Mesothelial cell of epicardium (in vitro differentiated cells): ENCODE measurements at places on chromosomes 4 and X. TPM values are rescaled to one million over a fixed set of nuclear protein-coding genes. Genes with fewer than 3 reads are reported as not detected.
A peak's percentile ranks its signal among the peaks of the same experiment; 100 is the strongest.

Gene ENAM
- not detected in 3 replicates for total RNA-seq

Gene CRLF2
- not detected in 3 replicates for total RNA-seq

Gene HUWE1
- 257 to 277 TPM (median 261 TPM) in 3 replicates for total RNA-seq

Gene BEX5
- total RNA-seq: 0.36 TPM in 1 of 3 replicates, not detected in the others

Gene MTCP1
- total RNA-seq: 10.4 to 13.0 TPM (median 13.0 TPM) in 3 replicates

GRCh38 chr4:184021389-184021788 is 116.3 kb downstream of the STOX2 start:
- H3K27ac ChIP-seq: no peak overlapping the region
- DNase-seq: no peak
- H3K27me3 ChIP-seq: no peaks in the 10 kb centered on the region
- peaks cover 69% of the 10 kb centered on the region for H3K4me1 ChIP-seq
- H3K36me3 ChIP-seq: peaks cover 41% of the 10 kb centered on the region
- H3K4me3 ChIP-seq: no peak overlapping the region

DNA sequence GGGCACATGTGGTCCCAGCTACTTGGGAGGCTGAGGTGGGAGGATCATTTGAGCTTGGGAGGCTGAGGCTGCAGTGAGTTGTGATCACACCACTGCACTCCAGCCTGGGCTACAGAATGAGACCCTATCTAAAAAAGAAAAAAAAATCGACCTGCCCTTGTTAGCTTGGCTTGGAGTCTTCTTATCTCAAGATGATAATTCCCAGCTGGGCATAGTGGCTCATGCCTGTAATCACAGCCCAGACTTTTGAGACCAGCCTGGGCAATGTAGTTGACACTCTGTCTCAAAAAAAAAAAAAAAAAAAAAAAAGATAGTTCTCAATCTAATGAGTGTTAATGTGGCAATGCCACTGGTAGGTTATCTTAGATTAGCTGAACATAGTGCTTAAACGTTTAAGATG is 41.0 kb downstream of the QRFPR start:
- no peak overlapping the region for H3K27ac ChIP-seq
- no peaks in the 10 kb centered on the region for H3K27me3 ChIP-seq
- H3K4me3 ChIP-seq: no peak overlapping the region

- no peak for DNase-seq
- H3K27me3 ChIP-seq: peaks cover 6% of the 10 kb centered on the region
- no peaks in the 10 kb centered on the region for H3K4me1 ChIP-seq
- H3K4me3 ChIP-seq: no peak overlapping the region
- H3K36me3 ChIP-seq: no peaks in the 10 kb centered on the region
Measured at GRCh38 chr4:154999950-155000578, 208.4 kb upstream of the NPY2R start.

DNA sequence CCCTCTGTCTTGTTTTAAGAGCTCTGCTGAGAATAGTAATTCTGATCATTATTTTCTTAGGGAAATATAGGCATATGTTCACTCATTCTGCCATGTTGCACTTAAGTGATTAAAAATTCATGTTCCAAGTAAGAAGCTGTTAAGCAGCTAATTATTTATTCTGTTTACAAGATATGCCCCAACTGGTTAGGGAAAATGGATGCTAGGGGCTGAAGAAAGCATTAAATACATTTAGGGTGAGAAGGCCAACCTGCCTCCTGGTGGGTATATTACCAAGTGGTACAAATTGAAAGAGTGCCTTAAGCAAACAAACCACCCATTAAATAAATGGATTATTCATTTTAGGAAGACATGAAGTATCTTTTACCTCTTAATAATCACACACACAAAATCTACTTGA is 392.6 kb upstream of the EPHA5 start:
- H3K4me1 ChIP-seq: no peaks in the 10 kb centered on the region
- no peak for DNase-seq
- no peaks in the 10 kb centered on the region for H3K36me3 ChIP-seq
- no peak overlapping the region for H3K27ac ChIP-seq
- H3K4me3 ChIP-seq: no peak overlapping the region

DNA sequence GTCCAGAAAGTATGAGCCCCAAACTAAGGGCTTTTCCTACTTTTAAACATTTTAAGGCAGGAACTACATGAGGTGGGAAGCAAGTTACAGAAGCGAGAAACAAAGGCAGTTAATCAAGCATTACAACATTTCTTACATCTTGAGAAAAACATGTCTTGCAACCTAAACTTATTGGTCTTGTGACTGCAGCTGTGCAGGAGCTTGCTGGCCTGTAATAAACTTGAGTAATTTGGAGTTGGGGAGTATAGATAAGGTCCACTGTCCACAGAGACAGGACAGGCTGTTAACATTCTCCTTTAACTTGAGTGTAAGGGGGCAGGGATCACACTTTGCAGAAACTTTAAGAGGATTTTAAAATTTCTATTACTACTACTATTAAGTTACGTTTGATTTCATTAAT is 2.7 kb upstream of the UGT8 start:
- peaks cover 69% of the 10 kb centered on the region for H3K27me3 ChIP-seq
- no peak for DNase-seq
- H3K36me3 ChIP-seq: no peaks in the 10 kb centered on the region
- H3K27ac ChIP-seq: no peak overlapping the region
- H3K4me3 ChIP-seq: no peak overlapping the region
- H3K4me1 ChIP-seq: peaks cover 16% of the 10 kb centered on the region

DNA sequence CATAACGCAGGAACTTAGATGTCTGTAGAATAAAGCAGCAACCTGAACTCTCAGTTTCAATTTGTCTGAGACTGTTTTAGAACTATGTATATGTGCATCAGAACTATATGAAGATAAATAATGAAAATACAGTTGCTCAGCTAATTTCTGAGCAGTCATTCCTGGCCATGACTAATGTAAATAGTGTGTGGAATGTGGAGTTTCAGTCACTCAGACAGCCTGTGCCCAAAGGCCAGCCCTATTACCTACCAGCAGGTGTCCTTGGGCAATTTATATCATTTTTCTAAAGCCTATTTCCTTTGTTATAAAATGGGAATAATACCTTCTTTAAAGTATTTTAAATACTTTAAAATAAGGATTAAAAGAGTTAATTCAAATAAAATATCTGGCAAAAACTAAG is 56.0 kb upstream of the RELL1 start:
- no peaks in the 10 kb centered on the region for H3K36me3 ChIP-seq
- H3K4me3 ChIP-seq: no peak overlapping the region
- peaks cover 8% of the 10 kb centered on the region for H3K27me3 ChIP-seq
- no peak for DNase-seq
- peaks cover 8% of the 10 kb centered on the region for H3K4me1 ChIP-seq
- no peak overlapping the region for H3K27ac ChIP-seq

DNA sequence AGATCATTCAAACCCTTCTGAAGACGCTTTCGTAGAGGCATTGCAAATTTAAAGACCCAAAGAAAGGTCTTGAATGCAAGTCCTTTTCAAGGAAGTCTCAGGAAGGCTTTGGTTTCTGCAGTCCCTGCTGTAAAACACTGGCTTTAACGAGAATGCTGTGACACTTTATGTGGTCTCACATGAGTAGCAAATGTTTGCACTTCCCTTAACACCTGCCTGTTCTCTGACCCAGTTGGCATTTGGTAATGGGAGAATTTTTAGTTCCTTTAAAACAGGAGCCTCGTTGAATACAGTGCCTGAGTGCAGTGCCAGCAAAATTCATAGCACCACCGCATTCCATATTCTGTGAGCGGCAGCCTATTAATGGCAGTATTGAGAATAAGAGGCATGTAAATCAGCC is 330.5 kb upstream of the PRKX start:
- no peaks in the 10 kb centered on the region for H3K4me1 ChIP-seq
- no peak overlapping the region for H3K4me3 ChIP-seq
- no peak overlapping the region for H3K27ac ChIP-seq

- peaks cover 4% of the 10 kb centered on the region for H3K4me1 ChIP-seq
- H3K27me3 ChIP-seq: no peaks in the 10 kb centered on the region
- H3K4me3 ChIP-seq: no peak overlapping the region
- DNase-seq: no peak
- no peak overlapping the region for H3K27ac ChIP-seq
Measured at GRCh38 chrX:132745593-132745992, 212.8 kb downstream of the HS6ST2 start.

- no peaks in the 10 kb centered on the region for H3K36me3 ChIP-seq
- DNase-seq: no peak
- H3K27ac ChIP-seq: peak overlapping the region; percentile 98
- H3K4me3 ChIP-seq: peak overlapping the region; percentile 91
Measured at GRCh38 chr4:76211769-76212708, 1.6 kb downstream of the SCARB2 start.

DNA sequence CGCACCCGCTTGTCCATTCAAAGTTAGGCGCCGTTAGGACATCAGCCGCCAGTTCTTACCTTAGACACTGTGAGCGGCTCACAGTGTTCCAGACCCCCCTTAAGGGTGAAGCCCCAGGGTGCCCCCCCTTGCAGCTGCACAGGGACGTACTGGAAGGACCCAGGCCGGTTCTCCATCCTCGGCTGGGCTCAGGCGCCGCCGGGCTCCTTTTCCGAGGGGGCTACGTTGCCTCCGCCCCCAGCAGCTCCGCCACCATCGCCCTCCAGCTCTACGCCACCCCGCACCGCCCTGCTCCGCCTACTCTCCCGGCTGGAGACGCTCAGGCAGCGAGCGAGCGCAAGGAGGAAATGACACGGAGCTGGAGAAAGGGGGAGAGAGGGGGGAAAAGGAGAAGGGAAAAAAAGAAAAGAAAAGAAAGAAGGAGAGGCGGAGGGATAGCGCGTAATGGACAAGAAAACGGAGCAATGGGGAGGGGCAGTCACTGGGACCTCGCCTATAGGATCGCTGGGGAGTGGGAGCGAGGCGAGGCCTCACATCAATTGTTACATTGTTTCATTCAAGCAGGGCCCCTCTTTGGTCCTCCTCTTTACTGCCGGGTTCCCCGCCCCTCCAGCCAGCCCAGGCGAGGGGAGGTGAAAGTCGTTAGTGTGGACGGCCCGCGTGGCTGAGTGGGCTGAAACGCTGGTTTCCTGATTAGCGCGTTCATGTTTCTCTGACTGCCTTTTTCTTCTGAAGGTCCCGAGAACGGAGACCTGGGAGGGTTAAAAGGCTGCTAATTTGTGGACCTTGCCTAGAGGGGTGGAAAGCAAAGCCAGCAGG is at the start of gene SHROOM4:
TSS of gene SHROOM4 (minus strand) at position 352 of the 819 bp plus-strand sequence. CDS start at position 176, 176 bp downstream.
- H3K27me3 ChIP-seq: no peaks in the 10 kb centered on the region
- H3K27ac ChIP-seq: peak within 1 kb of the TSS; percentile 94
- peak within 1 kb of the TSS; percentile 83 for H3K4me3 ChIP-seq

GRCh38 chrX:71017396-71017939 is 50.7 kb downstream of the SNX12 start:
- H3K27me3 ChIP-seq: no peaks in the 10 kb centered on the region
- no peak overlapping the region for H3K4me3 ChIP-seq
- peaks cover 2% of the 10 kb centered on the region for H3K36me3 ChIP-seq
- H3K27ac ChIP-seq: peak overlapping the region; percentile 86

DNA sequence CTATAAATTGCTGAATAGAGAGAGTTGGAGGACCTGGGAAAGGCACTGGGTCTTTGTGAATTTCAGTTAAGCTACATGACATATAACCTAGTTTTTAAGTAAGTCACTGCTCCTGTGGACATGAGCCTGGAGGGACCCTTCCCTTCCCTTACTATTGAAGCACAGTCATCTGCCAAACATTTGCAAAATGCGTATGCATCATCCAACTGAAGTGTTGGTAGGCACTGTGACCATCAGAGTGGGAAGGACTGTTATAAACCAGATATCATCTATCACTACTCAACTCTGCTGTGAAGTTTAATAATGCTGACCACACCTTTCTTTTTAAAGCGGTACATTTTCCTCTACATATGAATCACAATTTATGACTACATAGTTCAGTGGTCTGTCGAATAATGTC is 5.2 kb downstream of the GABRA3 start:
- no peak for DNase-seq
- H3K4me3 ChIP-seq: no peak overlapping the region
- no peaks in the 10 kb centered on the region for H3K36me3 ChIP-seq

GRCh38 chr4:80254114-80254513 is 12.3 kb upstream of the FGF5 start:
- no peak overlapping the region for H3K27ac ChIP-seq
- peaks cover 80% of the 10 kb centered on the region for H3K27me3 ChIP-seq
- no peak overlapping the region for H3K4me3 ChIP-seq
- no peaks in the 10 kb centered on the region for H3K4me1 ChIP-seq
- H3K36me3 ChIP-seq: no peaks in the 10 kb centered on the region

DNA sequence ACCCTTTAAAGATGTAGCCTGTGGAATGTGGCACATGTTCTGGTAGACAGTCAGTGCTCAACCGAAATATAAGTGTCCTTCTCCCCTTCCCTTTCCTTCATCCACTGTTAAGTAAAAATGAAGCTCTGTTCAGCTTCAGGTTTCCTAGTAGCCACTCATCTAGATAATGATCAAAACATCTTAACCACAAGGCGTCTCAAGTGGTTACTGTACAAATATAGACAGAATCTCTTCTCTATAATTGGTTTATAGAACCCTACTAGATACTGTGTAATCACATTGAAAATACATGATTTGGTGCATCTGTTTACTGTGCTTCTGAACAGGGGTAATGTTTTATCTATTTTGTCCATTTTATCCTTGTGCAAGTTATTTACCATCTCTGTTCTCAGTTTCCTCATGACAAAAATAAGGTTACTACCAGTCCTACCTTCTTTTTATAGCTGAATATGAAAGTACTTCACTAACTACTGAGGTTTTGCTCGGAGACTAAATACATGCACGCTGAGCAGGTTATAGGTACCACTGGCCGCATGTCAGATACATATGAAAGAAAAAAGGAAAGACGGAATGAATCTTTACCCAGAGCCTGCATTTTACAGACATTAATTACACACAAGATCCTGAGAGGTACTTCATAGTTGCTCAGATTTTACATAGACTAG is 20.3 kb upstream of the SLC25A4 start:
- H3K27me3 ChIP-seq: peaks cover 17% of the 10 kb centered on the region
- no peak overlapping the region for H3K27ac ChIP-seq
- no peaks in the 10 kb centered on the region for H3K36me3 ChIP-seq
- no peak overlapping the region for H3K4me3 ChIP-seq

DNA sequence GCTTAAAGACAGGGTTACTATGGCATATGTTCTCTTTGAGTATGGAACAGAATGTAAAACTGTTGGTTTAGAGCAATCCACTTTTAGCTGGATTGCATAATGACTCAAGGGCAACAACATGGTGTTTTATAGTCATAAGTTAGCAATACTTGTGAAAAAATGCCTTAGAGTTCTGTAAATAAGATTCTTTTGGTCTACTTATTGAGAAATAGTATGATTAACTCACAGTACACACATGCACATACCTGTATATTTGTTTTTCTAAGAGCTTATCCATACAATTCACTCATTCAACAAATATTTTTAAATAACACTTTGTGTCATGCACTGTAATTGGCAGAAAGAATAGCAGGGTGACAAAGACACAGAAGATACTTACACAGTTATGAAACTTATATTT is 1415.5 kb downstream of the PCDH7 start:
- H3K4me1 ChIP-seq: peaks cover 7% of the 10 kb centered on the region
- no peak overlapping the region for H3K4me3 ChIP-seq
- no peak for DNase-seq

- H3K27ac ChIP-seq: peak overlapping the region; percentile 6
- no peaks in the 10 kb centered on the region for H3K36me3 ChIP-seq
- H3K4me1 ChIP-seq: peaks cover 8% of the 10 kb centered on the region
- H3K27me3 ChIP-seq: no peaks in the 10 kb centered on the region
- no peak overlapping the region for H3K4me3 ChIP-seq
Measured at GRCh38 chr4:152304220-152304619, 231.7 kb downstream of the FBXW7 start.

GRCh38 chrX:120750381-120750780 is 120.5 kb upstream of the C1GALT1C1 start:
- H3K27me3 ChIP-seq: no peaks in the 10 kb centered on the region
- H3K36me3 ChIP-seq: no peaks in the 10 kb centered on the region
- H3K27ac ChIP-seq: no peak overlapping the region
- no peak for DNase-seq
- peaks cover 10% of the 10 kb centered on the region for H3K4me1 ChIP-seq
- no peak overlapping the region for H3K4me3 ChIP-seq
